ENCODE measurements at places on chromosomes 2 and 18. TPM values are rescaled to one million over a fixed set of nuclear protein-coding genes. Genes with fewer than 3 reads are reported as not detected.

The KCNJ3 gene
- 0.22 TPM for total RNA-seq

The COL3A1 gene
- 1,747 TPM for total RNA-seq

The HOXD12 gene
- 0.33 TPM for total RNA-seq

The SKOR2 gene
- total RNA-seq, result not detected

The SERPINB8 gene
- total RNA-seq, result 37.2 TPM

The DNAJC5G gene
- total RNA-seq, result not detected

The ST8SIA5 gene
- under 0.01 TPM for total RNA-seq

The ME2 gene
- 70.8 TPM for total RNA-seq

The TMEM247 gene
- not detected for total RNA-seq

The GAL3ST2 gene
- 0.44 TPM for total RNA-seq

The HAAO gene
- 0.25 TPM for total RNA-seq

The DTNA gene
- total RNA-seq, result 17.2 TPM

The LIMS4 gene
- 10.0 TPM for total RNA-seq

The DRC1 gene
- total RNA-seq, result 0.22 TPM

The METTL4 gene
- total RNA-seq, result 11.8 TPM

The STAMBP gene
- total RNA-seq, result 23.0 TPM

The SLC8A1 gene
- 53.6 TPM for total RNA-seq

The CNRIP1 gene
- total RNA-seq, result 31.3 TPM

The NOL4 gene
- not detected for total RNA-seq

The GATA6 gene
- 15.2 TPM for total RNA-seq

The HOXD4 gene
- total RNA-seq, result 0.22 TPM

The WDSUB1 gene
- total RNA-seq, result 14.9 TPM

The MMADHC gene
- total RNA-seq, result 159 TPM

The TCF23 gene
- not detected for total RNA-seq

The TMEM169 gene
- 0.66 TPM for total RNA-seq

The LYG1 gene
- total RNA-seq, result 0.22 TPM
